Right hindlimb (tissue), 1 donor: ENCODE measurements at places on chromosomes 1 and 21.
A peak's percentile ranks its signal among the peaks of the same experiment; 100 is the strongest.

DNA sequence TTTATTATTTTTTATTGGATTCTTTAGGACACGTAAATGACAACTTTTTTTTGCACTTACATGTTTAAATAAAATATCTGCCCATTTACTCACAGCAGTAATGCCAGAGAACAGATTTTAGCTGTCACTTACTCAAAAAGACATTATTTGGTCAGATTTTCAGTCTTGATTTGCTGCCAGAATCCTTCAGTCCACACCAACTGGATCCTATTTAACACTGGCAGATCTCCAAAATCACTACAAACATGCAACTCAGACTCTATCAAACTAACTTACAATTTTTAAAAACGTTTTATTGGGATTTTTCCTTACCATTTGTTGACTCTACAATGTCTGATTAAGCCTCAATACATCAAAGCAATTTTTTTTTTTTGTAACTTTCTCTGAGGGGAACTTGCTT, 11.1 kb downstream of the ATP6V1G3 start:
- DNase-seq, result no peak

DNA sequence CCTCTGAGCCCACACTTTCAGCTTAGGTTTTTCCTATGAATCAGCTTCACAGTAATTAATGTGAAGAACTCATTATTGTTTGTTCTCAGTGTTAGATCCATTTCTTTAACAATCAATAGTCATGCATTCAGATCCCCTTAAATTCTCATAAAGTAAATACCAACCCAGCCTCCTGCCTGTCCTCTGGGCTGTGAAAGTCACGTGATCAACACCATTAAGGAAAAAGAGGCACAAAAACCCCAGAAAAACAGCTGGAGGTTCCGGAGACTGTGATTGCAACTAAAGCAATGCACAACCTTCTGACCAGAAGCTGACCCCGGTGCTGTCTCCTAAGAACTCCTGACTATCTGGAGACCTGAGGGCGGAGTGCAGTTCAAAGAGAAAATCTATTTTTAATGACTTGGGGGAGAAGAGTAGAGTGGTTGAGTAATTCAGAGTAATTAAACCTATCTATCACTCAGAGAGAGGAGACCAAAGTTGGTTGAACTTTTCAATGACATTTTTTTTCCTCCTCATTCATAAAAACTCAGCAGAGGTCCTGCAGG, 132.5 kb downstream of the PLXNA2 start:
- DNase-seq, result no peak

GRCh38 chr1:44631647-44632539, 42.4 kb downstream of the TMEM53 start:
- peak; percentile 96 for DNase-seq

GRCh38 chr21:18951271-18952038, 547.9 kb upstream of the TMPRSS15 start:
- DNase-seq, result no peak

DNA sequence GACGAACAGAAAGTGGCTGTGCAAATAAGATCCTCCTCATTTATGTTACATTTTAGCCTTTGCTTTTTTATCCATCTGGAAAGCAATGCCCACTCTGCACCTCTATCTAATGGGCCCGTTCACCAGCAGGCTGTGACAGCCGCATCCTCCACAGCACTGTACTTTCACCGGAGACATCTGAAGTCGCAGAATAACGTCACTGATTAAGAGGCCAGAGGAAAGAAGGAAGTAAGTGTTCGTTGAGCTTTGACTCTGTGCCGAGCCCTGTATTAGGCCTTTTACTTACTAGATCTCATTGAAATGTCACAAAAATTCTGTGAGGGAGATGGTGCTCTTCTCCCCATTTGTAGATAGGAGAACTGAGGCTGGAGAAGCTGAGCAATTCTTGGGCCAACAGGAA, 62.3 kb downstream of the KAZN start:
- DNase-seq, result no peak

- peak; percentile 27 for DNase-seq
Observed at GRCh38 chr1:227245613-227246320, 72.5 kb downstream of the CDC42BPA start.

DNA sequence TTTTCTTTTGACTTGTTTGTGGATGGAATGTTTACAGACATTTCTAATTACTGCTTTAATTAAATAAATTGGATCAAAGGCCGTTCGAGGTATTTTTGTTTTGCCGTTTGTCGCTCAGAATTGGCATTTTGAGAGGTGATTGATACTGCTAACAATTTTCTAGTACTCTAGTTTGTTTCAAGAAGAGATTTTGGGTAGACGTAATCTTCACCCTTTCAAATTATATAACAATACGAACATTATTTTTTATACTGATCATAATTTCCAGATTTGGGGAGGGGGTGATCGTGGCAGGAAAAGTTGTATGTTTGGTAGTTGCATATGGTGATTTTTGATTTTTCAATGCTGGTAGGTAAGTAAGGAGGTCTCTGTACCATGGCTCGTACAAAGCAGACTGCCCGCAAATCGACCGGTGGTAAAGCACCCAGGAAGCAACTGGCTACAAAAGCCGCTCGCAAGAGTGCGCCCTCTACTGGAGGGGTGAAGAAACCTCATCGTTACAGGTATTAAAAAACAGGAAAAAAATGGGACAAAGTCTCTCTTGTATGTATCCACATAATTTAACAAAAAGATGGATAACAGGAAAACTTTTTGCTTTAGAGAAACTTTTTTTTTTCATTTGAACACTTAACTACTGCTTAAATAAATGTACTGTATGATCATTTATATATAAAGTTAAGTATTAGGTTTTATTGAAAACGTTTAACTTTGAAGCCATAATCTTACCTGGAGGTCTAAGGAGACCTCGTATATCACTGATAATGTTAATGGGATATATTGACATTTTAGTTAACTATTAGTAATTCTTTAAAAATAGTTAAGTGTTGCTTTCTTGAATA, 1.7 kb downstream of the H3-3A start:
- DNase-seq, result no peak

- DNase-seq, result no peak
Observed at GRCh38 chr1:59506952-59507351, 210.1 kb downstream of the FGGY start.

DNA sequence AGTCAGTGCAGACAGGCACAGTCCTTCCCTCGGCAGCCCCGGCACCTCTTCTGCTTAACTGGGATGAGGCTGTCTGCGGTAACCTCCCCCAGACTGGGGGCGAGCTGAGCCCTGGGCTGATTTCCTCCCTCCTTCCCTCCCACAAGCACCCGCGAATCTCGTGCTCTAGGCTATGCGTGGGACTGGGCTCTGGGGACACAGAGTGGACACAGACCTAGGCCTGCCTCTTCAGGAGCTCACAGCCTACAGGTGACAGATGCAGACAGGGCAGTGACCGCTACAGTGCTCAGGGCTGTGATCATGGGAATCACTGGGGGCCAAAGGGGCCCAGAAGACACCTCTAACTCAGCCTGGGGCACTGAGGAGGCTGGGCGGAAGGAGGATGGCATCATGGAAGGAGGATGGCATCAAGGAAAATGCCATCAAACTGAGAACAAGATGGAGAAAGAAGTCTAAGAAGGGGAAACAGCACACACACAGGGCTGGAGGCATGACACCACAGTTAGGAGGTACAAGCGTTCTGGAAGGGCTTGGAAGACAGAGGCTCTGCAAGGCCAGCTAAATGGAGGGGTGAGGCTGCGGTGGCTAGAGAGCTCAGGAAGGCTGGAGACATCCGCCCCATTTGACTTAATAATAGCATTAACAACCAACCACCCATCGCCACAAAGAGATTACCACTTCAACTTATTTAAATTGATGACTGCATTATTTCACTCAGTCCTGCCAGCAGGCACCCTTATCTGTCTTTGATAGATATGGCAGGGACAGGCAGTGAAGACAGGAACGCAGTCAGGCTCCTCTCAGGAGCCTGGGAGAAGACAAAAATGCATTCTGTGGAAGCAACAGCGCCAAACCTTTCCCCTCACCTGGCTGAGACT, 4.2 kb downstream of the TTC39A start:
- DNase-seq, result no peak

- DNase-seq, result peak; percentile 94
Observed at GRCh38 chr1:154607609-154608396, at the start of gene ADAR. Gene ADAR (minus strand): TSS chr1:154608186. CDS start chr1:154608006, 180 bp downstream.

GRCh38 chr1:93685918-93686317, 4.3 kb upstream of the BCAR3 start:
- no peak for DNase-seq

- no peak for DNase-seq
Observed at GRCh38 chr1:67555461-67556296, 125.5 kb upstream of the SERBP1 start.

- DNase-seq, result no peak
Observed at GRCh38 chr1:115090956-115091355, 1.7 kb upstream of the TSPAN2 start.

DNA sequence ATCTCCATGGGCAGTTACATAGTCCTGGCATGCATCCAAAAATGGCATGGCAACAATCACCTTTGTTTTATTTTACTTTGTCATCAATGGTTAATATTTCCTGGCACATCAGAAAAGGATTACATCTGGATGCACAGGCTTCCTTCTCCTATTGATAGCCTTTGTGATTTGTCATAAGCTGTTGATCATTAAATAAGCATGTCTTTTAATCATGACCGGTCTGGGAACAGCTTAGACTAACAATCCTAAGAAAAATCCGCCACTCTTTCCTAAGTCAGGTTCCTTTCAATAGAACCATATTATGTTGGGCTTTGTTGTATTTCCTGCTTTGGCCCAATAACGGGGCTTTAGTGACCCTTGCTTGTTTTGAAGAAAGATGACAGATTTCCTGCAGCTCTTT, 330.6 kb downstream of the DUSP10 start:
- no peak for DNase-seq

GRCh38 chr1:38015978-38016725, 3.6 kb downstream of the UTP11 start:
- DNase-seq, result no peak

DNA sequence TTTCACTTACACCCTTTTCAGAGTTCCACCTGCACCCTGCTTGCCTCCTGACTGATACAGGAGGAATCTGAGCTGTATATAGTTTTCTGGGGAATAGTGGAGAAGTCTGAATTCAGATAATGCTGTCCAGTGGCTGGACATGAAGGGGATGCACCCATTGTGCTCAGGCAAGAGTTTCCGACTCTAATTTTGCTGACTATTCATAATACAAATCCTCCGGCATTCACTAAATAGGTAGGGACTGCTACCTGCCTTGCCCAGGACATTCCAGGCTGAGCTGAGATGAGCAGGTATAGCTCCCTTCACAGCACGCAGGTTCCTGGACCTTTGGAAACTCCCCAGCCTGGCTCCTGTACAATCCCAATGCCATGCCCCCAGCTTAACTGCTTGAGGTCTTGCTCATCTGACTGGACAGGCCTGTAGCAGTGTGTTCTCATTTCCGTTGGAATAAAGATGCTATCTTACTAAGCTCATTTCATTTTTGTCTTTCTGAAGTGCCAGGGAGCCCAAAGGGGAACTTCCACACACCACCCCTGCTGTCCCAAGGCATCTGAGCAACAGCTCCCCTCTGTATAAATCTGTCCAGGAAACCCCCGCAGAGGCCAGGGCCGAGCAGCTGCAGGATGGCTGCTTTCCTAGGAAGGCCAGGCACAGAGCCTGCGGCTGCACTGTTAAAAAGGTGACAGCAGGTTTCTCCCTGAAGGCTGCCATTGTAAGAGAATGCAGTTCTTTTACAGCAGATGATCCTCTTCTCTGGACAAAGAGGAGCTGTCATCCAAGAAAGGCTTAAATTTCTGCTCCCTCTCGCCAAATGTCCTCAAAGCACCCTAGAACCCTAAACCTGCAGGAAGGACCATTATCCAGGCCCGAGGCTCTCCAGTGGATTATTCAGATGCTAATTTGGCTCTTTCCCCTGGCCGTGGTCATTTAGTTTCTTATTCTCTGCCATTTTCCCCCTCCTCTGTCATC, 21.7 kb upstream of the VASH2 start:
- peak; percentile 49 for DNase-seq

DNA sequence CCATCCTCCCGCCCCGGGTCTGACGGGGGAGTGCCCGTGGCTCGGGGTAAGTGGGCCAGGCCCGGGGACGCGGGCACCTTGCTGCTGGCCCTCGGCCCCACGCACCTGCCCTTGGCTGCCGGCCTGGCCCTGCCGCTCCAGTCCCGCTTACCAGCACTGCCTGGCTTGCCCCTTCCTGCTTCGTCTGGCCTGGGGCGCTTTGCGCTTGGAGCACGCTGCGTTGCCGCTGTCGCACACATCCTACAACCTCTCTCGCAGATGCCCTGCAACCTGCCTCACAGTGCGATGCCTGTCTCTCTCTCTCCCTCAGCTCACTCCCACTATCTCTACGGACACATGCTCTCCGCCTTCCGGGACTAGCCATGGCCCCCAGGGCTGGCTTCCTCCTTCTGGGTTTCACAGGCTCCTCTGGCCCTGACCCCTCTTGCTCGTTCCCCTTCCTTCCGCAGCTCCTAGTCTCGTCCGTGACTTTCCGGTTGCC, 9.7 kb downstream of the MYOG start:
- no peak for DNase-seq

DNA sequence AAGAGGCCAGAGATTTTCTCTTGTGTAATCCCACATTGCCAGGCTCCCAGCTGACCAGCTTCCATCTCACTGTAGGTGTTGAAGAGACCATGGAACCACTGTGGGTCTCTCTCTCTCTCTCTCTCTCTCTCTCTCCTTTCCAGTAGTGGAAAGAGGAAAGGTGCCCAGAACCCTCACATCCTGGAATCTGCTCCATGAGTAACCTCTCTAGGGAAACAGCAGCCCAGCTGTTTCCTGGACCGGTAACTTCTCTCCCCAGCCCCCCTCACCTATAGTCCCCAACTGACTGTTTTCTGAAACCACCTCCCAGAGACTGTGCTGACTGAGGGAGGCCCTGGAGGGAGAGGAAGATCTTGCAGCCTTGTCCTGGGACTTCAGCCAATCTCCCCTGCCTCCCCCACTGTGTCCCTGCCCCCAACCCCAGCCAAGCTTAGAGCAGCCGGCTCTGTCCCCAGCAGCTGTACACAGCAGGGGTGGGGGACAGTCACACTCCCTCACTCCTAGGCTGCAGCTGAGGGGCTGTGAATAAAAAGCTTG, 20.6 kb upstream of the SLC45A3 start:
- DNase-seq, result peak; percentile 76

DNA sequence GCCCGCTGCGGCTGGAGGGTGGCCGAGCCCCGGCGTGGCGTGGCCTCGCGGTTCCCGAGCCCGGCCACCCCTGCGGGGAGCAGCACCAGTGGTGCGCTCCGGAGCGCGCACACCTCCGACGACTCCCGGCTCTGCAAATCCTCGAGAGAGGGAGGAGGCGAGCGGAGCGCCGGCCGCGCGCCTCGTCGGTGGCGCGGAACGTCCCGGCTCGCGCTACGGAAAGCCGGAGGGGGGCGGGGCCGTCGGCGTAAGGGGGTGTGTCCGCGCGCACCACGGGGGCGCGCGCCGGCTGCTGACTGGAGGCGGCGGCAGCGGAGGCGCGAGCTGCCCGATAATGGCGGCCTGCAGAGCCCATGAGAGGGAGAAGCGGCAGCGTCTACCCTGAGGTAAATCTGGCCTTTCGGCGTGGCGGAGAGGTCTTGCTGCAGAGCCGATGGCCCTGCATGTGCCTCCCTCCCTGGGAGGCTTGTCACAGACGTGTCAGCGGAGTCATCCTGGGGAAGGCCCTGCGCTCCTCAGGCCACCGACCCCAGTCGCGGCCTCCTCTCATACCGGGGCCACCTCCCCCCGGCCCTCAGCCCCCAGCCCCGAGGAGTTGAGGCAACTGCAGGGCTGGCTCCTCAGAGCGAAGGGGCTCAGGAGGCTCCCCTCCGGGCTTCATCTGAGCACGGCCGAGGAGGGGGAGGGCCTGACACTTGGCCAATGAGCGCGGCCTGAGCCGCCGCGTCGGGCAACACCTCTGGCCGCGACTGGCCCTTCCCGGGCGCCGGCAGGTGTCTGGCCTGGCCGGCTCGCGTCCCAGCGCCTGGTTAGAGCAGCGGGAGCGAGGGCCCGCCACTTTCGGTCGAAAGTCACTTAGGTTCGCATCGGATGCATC, at the start of gene PDIK1L:
Gene PDIK1L (plus strand): TSS at position 295 of the 877 bp plus-strand sequence. CDS start 2,485 bp downstream, outside the sequence.
- peak; percentile 96 for DNase-seq

GRCh38 chr1:169699707-169700106, 11.7 kb downstream of the SELL start:
- DNase-seq, result no peak
